SIG-M5 (cell line): ENCODE measurements at places on chromosomes 2 and 18.
A peak's percentile ranks its signal among the peaks of the same experiment; 100 is the strongest.

GRCh38 chr2:18925296-18925695 is 335.9 kb upstream of the NT5C1B start:
- no peak for DNase-seq

DNA sequence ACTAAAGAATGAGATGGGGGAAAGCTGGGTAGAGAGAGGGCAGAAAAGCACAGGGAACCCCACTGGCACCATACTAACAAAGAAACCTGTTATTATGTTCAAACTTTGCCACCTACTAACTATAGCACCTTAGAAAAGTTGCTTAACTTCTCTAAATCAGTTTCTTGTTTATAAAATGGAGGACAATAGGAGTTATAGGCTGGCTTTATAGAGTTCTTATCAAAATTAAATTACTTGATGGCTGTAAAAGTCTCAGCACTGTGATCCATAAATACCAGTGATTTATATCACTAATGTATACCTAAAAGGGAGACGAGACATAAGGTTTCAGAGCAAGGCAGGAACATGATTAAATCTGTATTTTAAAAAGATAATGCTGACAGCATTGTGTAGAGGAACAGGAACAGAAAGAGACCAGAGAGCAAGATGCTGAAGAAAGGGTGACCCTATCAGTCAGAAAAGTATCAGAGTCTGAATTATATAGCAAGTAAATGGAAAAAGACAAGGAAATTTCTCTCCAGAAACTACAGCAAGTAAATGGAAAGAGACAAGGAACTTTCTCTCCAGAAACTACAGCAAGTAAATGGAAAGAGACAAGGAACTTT is 29.1 kb downstream of the PRKD3 start:
- DNase-seq: no peak

GRCh38 chr18:54261894-54262293 is 7.4 kb upstream of the POLI start:
- peak; percentile 67 for DNase-seq

DNA sequence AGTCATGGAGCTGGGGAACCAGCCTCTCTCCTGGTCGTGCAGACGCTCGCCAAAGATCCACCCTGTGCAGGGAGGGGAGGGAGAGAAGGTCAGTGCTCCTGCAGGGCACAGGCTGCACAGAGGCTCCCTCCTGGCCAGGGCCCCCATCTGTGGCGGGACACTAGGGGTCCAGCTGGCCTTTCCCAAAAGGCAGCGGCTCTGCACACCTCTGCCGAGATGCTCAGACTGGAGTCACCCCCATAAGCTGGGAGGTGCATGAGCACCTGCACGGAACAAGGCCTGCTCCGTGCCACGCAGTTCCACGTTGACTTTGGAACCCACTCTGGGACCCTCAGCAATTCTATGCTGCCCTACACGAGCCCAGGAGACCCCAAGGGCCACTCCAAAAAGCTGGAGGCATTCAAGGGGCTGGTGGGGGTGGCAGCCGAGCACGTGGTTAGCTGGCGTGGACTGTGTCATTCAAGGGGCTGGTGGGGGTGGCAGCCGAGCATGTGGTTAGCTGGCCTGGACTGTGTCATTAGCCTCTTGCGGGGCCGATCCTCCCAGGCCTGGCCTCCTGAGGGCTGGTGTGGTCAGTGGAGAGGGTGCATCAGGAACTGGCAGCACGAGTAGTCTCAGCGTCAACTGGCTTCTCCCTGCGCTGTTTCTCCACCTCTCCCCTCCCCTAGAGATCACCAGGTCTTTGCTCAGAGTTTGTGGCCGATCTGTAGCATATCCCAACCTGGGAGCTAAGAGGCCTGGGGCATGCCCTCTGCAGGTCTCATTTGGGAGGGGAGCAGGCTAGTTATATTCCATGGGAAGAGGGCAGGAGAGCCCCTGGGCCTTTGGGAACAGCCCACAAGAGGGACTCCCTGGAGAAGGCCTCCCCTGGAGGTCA is 9.8 kb downstream of the SNORC start:
- DNase-seq: no peak

DNA sequence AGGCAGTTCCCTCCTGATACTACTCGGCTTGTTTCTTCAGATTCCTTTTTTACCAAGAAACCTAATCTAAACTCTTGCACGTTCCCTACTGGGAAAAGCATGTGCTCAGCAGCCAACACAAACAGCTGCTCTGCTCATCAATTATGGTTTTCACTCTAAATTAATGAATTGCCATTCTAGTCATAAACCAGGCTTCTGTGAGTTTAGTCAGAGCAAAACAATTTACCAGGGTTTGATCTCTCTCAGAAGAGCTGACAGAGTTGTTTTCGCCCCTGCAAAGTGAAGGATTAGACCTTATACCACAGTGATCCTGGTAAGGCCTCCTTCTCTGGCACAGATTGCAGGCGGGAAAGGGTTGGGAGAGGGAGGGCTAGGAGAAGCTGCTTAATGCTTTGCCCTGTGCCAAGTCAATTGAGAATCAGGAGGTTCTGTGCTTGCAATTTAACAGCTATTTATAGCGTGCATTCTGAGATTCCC is 57.2 kb downstream of the REEP1 start:
- no peak for DNase-seq

- no peak for DNase-seq
Measured at GRCh38 chr2:185291035-185291647, 447.5 kb upstream of the FSIP2 start.

GRCh38 chr2:27545348-27546141 is 37.3 kb upstream of the ZNF512 start:
- no peak for DNase-seq

DNA sequence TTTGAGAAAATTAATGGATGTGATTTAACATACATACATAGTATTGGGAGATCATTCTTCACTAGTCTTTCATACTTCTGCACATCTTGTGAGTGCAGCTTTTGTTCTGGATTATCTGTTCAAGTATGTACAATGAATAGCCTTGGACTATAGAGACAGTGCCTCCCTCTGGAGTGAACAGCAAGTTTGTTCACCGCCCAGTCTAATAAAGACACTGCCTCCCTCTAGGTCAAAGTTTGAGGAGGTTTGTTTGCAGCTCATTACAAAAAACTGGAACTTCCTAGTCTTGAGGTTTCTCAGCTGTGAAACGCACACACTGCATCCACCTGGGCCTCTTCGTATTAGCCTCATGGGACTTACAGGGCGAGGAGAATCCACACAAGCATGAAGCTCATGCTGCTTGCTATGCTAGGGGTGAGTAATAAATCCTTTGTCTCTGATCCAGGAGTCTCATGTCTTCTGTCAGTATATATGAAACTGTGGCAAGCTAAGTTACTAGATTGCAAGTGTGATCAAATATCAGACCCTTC is 26.0 kb upstream of the LAPTM4A start:
- DNase-seq: no peak

- no peak for DNase-seq
Measured at GRCh38 chr2:69576880-69577279, 66.7 kb downstream of the AAK1 start.

GRCh38 chr18:75697493-75697892 is 270.0 kb upstream of the SMIM21 start:
- DNase-seq: no peak

DNA sequence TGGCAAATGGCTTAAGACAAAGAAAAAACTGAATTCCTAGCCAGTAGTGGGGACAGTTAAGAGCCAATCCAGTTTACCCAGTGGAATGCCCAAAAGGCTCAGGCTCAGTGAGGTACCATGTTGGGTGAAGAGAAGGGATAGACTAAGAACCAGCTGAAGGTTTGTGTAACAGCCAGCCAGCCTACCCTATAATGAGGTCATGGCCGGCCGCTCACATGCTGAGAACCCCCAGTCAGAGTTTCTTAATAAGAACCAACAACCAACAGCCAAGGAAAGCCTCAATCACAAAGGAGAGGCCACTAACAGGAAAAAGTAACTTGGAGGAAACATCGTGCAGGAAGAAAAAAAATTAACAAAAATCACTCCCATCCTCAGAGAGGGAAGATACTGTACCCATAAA is 25.4 kb upstream of the DUSP2 start:
- no peak for DNase-seq

GRCh38 chr2:62706721-62707521 is 1.4 kb downstream of the EHBP1 start:
- DNase-seq: no peak

GRCh38 chr2:161766334-161766733 is 142.1 kb downstream of the SLC4A10 start:
- no peak for DNase-seq

GRCh38 chr18:45505497-45506206 is 109.6 kb upstream of the SLC14A2 start:
- DNase-seq: no peak

DNA sequence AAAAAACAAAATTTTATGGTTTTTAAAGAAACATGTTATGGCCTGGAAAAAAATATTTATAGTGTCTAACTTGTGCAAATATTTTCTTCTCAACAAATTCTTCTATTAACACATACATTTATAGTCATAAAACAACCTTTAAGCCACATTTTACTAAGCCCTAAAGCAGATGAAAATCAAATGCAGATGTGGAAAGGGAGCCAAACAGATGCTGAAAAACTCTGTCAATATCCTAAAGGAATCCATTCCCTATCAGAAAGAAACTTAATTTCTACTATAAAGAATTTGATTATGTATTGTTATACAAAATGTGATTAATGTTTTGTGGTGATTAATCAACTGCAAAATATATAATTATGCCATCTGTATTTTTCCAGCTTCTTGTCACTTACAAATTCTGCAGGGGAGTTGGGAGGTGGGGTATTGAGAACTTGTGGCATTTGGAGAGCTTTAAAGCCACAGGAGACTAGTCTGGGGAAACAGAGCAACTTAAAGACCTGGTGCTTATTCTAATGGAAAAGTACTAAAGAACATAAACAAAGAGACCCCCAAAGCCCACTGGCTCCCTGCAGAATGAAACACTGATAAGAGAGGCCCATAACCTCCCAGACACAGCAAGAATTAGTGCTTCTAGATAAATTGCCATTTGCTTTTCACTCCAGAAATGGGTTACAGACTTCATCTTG is 1721.0 kb upstream of the PIK3C3 start:
- DNase-seq: no peak

DNA sequence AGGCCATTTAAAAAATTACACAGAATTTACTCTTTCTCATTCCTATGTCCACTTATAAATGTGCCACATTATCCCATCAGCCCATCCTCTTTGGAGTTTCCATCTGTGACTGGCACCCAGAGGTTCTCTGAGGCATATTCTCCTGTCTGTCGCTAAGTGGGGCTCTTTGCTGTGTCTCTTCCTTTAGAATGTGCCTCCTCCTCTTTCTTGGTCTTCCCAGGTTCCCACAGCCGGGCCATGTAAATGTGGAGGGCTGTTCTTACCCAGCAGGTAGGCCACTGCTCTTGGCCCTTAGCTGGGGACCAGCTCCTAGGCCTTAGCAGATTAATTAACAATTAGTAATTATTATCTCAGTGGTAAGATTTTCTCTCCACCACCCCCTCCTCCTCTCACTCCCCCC is 167.0 kb downstream of the INSIG2 start:
- DNase-seq: no peak

GRCh38 chr2:159399716-159400415 is 113.4 kb upstream of the WDSUB1 start:
- DNase-seq: no peak
